ENCODE measurements at places on chromosomes 6 and 20.
A peak's percentile ranks its signal among the peaks of the same experiment; 100 is the strongest.

DNA sequence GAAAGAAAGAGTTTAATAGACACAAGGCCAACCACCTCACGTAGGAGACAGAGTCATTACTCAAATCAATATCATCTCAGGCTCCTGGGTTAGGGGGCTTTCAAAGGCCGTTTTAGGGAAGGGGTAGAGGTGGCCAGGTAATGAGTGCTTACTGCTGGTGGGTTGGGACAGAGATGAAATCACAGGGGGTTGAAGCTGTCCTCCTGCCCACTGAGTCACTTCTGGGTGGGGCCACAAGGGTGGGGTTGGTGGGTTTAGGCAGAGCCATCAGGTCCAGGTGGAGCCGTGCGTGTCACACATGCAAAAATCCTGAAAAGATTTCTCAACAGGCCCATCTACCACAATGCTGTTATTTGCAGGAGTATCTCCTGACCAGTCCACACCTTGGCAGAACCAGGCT, 167.0 kb upstream of the EXOC2 start:
- DNase-seq = no peak

GRCh38 chr6:130529569-130530149, 163.8 kb downstream of the TMEM200A start:
- no peak for DNase-seq

- DNase-seq = no peak
Measured at GRCh38 chr6:133399426-133399825, 158.3 kb downstream of the EYA4 start.

DNA sequence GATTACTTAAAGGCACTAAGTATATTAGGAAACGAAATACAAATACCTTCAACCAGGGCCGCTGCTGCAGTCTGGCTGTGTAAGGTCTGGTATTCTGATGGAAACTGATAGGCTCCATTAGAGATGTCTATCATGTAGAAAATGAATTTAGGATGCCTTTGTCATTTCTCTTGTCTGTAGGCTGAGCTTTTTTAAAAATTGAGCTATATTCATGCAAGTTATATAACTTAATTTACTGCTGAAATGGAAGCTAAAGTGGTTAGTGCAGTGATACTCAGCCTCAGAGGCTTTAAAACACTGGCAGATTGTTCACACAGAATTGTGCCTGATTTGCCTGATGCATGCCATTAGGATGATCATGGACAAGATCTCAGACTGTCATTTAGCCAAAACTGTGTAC, 286.2 kb upstream of the QKI start:
- DNase-seq = no peak

- DNase-seq = peak; percentile 8
Measured at GRCh38 chr6:30640481-30640880, 6.5 kb upstream of the C6orf136 start.

- DNase-seq = peak; percentile 33
Measured at GRCh38 chr6:170291271-170292110, 613 bp upstream of the DLL1 start.

GRCh38 chr6:164183556-164184123, 769.1 kb downstream of the QKI start:
- no peak for DNase-seq

GRCh38 chr6:43860285-43860684, 90.3 kb downstream of the VEGFA start:
- no peak for DNase-seq

- no peak for DNase-seq
Measured at GRCh38 chr20:1392443-1392692, 486 bp downstream of the FKBP1A start.

- DNase-seq = no peak
Measured at GRCh38 chr6:170229851-170230519, 60.9 kb downstream of the DLL1 start.

DNA sequence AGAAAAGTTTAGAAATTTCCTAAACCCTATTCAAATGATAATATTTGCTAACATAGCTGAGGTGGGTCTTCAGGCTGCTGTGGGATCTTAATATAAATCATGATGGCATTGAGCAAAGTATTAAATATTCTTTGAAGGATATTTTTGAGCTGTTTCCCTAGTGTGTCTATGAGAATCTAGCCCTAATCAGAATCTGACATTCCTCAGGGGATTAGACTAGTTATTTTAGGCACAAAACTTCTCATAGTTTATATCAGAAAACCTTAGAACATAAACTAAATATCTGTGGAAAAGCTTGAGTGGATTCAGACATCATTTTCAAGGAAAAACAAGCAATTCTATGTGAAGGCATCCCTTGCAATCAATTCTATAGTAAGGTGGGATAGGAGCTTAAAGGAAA, 594.5 kb downstream of the RFPL4B start:
- DNase-seq = no peak

GRCh38 chr6:56348578-56348977, 101.2 kb upstream of the COL21A1 start:
- DNase-seq = no peak

- no peak for DNase-seq
Measured at GRCh38 chr6:116564921-116565872, 6.1 kb upstream of the RWDD1 start.

- no peak for DNase-seq
Measured at GRCh38 chr20:53824779-53825178, 231.1 kb upstream of the ZNF217 start.

DNA sequence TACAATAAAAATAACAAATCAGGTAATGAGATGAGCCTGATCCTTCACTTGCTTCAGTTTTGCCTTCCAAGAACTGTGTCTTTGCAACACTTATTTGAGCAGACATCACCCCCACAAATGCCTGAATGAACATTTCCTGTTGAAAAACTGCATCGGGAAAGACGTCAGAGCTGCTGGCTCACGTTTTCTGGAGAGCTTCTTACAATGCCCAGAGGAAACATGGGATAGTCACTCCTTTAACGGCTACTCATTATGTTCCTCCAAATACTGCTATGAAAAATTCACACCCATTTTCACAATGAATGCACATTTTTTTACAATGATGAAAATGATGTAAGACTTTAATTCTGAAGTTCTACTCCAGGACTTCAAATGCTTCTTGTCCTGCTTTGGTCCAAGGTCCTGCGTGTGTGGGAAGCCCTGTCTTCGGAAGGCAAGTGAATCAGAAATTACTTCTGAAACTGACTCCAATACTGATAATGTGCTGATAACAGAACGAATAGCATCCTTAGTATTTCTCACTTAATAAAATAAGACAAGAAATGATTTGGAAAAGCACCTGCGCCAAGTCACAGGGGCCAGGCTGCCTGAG, 238.0 kb downstream of the ANKRD60 start:
- DNase-seq = no peak

- DNase-seq = no peak
Measured at GRCh38 chr6:157716251-157716995, 106.6 kb upstream of the SNX9 start.

- no peak for DNase-seq
Measured at GRCh38 chr20:58103961-58104360, 124.5 kb downstream of the ANKRD60 start.

GRCh38 chr6:169234634-169235033, 19.0 kb downstream of the THBS2 start:
- no peak for DNase-seq

- DNase-seq = no peak
Measured at GRCh38 chr6:139778688-139779087, 404.2 kb upstream of the CITED2 start.

DNA sequence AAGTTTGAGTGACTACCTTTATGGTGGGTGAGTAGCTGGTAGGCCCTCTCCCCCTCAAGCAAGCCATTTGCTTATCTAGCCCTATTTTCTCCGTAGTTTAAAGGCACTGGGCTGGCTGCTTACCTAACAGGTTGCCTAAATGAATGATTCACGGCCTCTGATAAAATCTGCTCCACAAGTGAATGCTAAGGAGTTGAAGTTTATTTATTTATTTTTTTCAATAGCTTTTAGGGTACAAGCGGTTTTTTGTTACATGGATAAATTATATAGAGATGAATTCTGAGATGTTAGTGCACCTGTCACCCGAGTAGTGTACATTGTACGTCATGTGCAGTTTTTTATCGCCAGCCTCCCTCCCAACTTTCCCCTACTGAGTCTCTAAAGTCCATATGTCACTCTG, 8.3 kb upstream of the CDH26 start:
- DNase-seq = no peak

GRCh38 chr6:24127316-24127715, 1.3 kb downstream of the NRSN1 start:
- DNase-seq = no peak

- no peak for DNase-seq
Measured at GRCh38 chr6:2274981-2275891, 29.8 kb upstream of the GMDS start.

DNA sequence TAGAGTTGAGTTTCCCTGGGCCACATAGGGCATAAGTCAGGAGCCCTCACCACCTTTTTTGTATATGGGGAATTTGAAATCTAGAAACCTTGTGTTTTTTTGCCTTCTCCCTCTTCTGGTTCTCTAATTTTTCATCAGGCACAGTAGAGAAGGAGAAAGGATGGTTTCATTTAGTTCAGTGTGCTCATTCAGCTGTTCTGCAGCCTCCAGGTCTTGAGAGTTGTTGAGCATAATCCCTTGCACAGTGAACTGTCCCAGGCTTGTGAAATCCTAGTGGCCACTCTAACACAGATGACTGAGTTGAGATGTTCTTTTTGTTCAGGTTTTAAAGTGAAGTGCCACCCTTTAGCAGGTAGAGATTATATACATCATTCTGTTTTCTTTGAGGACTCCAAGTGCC, 183.5 kb downstream of the CDKAL1 start:
- no peak for DNase-seq

- DNase-seq = no peak
Measured at GRCh38 chr6:152273638-152274037, 363.5 kb downstream of the SYNE1 start.

- peak; percentile 49 for DNase-seq
Measured at GRCh38 chr20:21102603-21103311, 3.4 kb downstream of the LINC00237 start.

GRCh38 chr6:64945450-64945849, 761.6 kb downstream of the EYS start:
- no peak for DNase-seq

GRCh38 chr6:157427969-157428368, 47.0 kb downstream of the ZDHHC14 start:
- no peak for DNase-seq

DNA sequence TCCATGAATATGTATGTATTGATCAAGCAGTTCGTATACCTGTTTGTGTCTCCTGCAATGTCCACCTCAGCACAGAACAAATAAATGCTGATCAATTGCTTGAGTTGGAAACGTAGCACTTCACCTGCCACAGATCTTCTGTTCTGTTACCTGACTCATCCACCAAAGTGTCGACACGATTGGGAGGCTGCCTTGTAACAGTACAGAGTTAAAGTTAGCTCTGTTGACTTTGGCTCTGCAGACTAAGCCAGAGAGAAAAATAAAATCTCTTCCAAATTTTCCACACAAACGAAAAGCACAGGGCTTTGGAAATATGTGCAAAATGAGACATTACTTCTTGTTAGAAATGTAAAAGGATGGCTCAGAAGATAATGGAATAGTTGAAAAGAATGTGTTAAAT, 245.4 kb downstream of the NRN1 start:
- no peak for DNase-seq

DNA sequence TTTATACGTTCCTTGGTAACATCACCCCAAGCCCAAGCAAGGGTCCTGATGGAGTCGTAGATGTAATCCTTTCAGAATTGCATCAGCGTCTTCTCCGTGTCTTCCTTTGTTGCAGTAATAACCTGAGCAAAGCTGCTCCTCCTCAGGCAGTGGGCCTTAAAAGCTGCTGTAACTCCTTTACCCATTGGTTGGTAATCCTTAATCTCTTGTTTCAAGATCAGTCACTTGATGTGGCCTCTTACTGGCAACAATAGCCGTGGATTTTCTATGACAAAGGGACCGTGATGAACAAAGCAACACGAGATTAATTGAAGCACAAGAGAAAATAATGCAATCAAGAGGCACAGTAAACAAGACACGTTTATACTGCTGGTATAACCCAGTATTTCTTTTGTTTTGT, 44.6 kb downstream of the ALDH5A1 start:
- no peak for DNase-seq

DNA sequence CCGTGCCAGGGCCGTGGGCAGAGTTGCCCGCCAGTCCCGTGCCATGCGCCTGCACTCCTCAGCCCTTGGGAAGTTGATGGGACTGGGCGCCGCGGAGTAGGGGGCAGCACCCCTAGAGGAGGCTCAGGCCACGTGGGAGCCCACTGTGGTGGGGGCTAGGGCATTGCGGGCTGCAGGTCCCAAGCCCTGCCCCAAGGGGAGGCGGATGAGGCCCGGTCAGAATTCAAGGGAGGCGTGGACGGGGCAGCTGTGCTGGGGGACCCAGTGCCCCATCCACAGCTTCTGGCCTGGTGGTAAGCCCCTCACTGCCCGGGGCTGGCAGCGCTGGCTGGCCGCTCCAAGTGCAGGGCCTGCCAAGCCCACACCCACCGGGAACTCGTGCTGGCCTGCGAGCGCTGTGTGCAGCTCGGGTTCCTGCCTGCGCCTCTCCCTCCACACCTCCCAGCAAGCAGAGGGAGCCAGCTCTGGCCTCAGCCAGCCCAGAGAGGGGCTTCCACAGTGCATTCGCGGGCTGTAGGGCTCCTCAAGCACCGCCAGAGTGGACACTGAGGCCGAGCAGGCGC, 317.8 kb downstream of the HAO1 start:
- no peak for DNase-seq

DNA sequence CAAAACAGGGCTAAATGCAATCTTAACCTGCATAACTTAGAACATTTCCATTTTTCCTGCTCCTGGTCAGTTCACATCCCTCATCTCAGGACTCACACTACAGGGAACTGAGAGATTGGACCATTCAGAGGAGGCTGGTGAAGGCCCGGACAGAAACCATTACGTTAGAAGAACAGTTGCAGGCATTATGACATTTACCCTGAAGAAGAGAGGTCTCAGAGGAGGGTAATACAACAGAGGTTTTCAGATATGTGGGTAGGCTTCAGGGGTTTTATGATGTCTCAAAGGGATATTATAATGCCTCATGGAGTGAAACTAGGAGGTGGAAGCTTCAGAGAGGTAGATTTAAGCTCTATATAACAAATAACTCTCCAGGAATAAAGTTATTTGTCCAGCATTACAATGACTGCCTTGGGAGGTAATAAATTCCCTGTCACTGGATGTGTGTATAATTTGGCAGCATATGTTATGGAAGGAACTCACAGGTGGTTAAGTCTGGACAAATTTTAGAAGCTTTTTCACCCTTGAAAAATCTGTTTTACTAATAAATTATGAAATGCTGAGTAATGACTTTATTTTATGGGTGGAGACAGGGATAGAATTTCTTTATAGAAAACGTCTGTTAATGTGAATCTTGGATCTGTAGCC, 36.7 kb upstream of the RIPOR2 start:
- no peak for DNase-seq

DNA sequence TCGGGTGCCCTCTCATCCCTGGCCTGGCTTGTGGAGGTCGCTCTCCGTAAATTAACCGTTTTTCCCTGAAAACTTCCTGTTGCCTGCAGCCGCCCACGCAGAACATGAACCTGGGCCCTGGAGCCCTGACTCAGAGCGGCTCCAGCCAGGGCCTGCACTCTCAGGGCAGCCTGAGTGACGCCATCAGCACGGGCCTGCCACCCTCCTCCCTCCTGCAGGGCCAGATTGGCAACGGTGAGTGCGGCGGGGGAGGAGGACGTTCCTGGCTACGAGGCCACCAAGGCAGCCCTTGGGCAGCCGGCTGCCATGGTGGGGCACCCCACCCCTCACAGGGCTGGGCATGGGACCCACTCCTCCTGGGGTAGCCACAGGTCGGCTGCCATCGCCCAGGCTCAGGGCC, 17.8 kb downstream of the SS18L1 start:
- no peak for DNase-seq
